ENCODE measurements at places on chromosomes 3 and 15.

GRCh38 chr3:116103868-116104530 lies 341.3 kb downstream of the LSAMP start:
- no peak for DNase-seq

DNA sequence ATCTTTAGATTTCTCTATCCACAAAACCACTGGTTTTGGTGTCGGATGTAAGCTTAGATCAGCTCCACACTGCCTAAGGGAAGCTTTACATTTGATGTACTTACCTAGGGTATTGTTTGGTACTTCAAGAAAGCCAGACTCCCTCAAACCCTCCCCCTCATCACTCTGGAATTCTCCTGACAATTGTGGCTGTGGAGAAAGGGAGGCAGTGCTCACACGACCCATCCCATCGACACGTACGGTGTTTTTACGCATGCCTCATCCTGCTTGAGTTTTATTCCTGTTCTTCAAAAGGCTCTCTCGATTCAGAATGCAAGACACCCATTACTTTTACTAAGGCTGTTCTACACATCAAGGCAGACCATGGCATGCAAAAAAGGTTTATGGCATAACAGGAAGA lies 67.3 kb upstream of the ONECUT1 start:
- DNase-seq = no peak

DNA sequence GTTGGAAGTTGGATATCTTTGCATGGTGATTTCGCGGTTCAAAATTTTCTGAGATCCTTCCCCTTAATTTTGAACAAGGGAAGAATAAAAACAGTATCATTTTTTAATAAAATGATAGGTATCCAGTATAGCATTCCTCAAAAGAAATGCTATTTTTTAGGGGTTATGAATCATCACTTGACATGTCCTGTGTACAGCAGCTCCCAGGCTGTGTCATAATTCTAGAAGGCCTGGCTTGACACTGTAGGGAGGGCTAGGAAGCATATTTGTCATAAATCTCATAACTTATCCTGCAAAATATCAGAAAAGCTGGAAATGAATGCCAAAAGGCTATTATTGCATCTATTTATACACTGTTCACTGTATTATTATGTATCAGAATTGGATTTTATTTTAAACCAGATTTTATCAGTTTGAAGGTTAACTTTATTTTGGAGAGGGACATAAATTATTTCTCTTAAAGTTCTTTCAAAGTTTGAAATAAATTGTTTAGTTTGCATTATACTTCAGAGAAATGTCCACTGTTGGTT lies 539.1 kb upstream of the ROBO2 start:
- no peak for DNase-seq

GRCh38 chr3:76063811-76064210 lies 278.5 kb upstream of the ZNF717 start:
- DNase-seq = no peak

DNA sequence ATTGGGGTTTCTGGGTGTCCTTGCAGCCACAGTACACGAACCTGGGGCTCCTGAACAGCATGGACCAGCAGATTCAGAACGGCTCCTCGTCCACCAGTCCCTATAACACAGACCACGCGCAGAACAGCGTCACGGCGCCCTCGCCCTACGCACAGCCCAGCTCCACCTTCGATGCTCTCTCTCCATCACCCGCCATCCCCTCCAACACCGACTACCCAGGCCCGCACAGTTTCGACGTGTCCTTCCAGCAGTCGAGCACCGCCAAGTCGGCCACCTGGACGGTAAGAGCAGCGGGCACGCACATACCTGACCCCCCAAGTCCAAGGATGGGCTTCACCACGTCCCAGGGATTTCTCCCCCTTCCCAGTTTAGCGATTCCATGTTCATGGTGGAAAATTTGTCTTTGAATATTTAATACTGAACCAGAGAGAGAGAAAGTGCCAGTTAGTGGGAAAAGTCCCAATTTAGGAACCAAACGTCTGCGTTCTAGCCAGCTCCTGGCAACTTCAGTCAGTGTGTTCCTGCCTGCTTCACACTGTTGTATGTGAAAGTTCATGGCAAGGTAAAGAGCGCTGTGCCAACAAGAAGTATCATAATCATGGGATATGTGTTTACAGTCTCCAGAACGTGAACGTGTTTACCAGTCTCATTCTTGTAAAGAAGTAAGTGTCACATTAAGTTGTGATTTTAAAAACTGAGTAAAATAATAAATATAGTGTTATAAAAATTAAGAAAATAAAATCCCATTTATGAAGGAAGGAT lies 177.2 kb downstream of the TP63 start:
- no peak for DNase-seq

GRCh38 chr3:70646635-70647034 lies 334.2 kb upstream of the MDFIC2 start:
- no peak for DNase-seq

- DNase-seq = no peak
These were observed 22.1 kb downstream of the CNTN3 start for GRCh38 chr3:74592359-74592758.

All from D341Med (cell line).